ENCODE measurements at places on chromosomes 5 and 9. TPM values are rescaled to one million over a fixed set of nuclear protein-coding genes. Genes with fewer than 3 reads are reported as not detected.

The PLCXD3 gene
- 52.9 TPM for total RNA-seq

The PRLR gene
- total RNA-seq, result 1.1 TPM

The PDE6A gene
- 0.15 TPM for total RNA-seq

The SPAAR gene
- not detected for total RNA-seq

The PCDHB3 gene
- 17.7 TPM for total RNA-seq

The ADGRD2 gene
- total RNA-seq, result not detected

GRCh38 chr9:138015021-138015829, 137.6 kb downstream of the CACNA1B start:
- DNase-seq, result peak; percentile 36

GRCh38 chr5:14977058-14977685, 105.6 kb upstream of the ANKH start:
- no peak for DNase-seq

GRCh38 chr9:13281356-13282016, 2.0 kb upstream of the MPDZ start:
- DNase-seq, result no peak

DNA sequence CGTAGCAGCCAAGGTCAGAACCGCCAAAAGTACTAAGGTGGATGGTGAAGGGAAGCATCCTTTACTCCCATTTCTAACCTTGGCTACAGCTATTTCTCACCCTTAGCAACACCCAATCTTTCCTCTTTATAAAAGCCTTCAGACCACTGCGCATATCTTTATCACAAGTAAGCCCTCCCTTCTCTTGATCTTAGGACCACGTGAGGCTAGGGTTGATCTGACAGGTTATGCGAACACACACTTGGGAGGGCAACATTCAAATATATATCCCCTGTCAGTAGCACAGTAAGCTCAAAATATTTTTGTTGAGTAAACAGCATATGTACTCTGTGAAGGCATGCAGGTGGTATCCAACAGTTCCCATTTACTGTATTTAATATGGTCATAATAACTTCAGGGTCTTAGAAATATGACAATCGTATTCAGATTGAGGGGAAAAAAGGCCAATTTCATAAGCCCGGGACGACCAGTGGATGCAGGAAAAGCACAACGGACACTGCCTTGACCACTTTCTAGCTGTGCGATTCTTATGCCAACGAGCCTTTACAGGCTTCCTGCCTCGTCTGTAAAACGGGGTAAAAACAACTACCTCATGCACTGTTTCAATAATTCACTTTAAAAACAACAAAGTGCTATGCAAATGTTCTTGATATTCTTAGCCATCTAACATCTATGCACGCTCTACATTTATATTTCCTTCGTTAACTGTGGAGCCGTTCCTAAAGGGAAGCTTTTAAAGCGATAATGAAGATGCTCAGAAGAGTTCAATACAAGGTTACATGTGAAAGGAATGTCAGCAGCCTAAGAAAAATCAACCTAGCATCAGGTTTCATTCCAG, 1.3 kb downstream of the ARSB start:
- peak; percentile 50 for DNase-seq

GRCh38 chr5:78797936-78798672, 149.5 kb upstream of the LHFPL2 start:
- DNase-seq, result no peak

DNA sequence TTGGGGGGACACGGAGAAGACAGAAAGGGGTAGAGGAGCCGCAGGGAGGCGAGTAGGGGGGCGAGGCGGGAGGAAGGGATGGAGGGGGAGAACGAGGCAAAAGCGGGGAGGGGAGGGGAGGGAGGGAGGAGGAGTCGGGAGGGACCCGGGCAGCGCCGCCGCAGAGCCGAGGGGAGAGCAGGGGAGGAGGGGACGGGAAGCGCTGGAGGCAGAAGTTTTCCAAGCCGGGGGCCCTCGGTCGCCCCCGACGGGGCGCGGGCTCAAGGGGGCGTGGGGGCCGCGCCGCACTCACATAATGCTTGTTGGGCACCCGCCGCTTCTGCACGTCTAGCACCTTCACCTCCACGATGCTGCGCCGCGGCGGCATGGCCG, 353 bp downstream of the SH3PXD2B start:
- DNase-seq, result peak; percentile 84

- DNase-seq, result no peak
Observed at GRCh38 chr9:24398466-24398865, 147.2 kb downstream of the IZUMO3 start.

- no peak for DNase-seq
Observed at GRCh38 chr5:107469485-107470294, 201.0 kb downstream of the EFNA5 start.

DNA sequence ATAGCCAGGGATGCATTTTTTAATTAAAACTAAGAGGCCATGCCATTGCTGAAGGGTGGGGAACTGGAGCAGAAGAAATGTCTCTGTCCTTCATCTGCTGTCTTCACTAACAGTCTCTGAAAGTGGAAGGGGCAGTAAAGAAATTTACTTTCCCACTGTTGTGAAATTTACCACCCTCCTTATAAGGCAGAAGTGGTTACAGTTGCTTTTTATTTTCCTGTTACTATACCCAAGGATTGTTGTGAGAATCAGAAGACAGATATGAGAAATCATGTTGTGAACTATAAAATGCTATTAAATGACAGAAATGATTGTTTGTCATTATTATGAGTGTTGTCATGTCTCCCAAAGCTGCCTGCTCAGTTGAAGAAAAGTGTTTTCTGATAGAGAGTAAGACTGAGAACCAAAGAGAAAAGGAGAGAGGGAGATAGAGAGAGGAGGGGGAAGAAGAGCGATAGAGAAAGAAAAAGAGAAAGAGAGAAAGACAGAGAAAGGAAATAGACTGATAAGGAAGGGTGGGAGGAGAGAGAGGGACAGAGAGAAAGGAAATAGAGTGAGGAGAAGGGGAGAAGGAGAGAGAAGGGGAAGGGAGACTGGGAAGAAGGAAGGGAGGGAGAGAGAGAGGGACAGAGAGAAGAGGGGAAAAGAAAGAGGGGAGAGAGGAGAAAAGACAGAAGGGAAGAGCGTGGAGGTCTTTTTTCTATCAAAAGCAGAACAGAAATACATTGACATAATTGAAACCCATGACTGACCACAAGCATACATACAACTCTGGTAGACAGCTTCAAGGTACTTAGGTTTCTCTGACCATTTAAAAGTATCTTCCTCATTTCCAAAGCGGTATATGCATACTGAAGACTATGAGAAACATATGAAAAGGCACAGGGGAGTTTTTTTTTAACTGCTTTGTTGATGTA, 22.5 kb downstream of the SEC61B start:
- no peak for DNase-seq

- peak; percentile 92 for DNase-seq
Observed at GRCh38 chr9:126860077-126860756, at the start of gene ZBTB34. ZBTB34 (plus strand) TSS chr9:126860639; CDS start chr9:126879400, 18,761 bp downstream.

DNA sequence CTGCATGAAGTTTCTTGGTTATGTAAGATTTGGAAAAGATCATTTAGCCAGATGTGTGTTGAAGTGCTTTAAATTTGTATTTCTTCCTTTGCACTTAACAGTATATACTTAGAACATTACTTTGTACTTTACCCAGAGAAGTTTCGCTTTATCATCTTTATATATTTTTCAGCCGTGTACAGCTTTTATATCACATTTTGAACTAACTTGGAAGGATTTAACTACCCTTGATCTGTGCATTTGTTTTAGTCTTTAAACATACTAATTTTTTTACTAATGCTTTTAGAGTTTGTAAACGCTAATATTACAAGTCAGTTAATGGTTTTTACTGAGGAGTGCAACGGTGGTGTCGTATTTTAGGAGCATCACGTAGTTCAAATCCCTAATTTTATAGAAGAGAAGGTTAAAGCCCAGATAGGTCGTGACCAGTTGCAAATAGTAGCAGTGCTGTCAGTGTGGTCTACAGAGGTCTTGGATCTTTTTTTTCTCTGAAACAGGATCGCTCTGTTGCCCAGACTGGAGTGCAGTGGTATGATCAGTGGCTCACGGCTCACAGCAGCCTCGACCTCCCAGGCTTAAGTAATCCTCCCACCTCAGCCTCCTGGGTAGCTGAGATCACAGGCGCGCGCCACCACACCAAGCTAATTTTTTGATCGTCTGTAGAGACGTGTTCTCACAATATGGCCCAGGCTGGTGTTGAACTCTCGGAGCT, 2.0 kb downstream of the MATR3 start:
- peak; percentile 63 for DNase-seq

DNA sequence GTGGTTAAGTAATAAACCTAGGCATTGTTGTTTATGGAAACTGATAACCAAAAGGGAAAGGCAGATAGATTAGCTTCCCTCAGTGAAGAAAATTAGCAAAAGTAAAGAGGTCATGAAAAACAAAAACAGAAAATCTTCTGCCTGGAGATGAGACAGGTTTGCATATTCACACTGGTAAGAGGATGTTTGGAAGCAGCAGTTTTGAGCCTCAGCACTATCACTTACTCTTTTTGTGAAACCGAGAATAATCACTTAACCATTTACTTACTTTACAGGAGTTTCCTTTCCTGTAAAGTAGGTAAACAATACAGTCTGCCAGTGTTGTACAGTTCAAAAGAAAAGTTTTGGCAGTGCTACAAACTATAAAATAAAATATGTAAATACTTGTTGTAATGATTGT, 35.5 kb upstream of the EMB start:
- no peak for DNase-seq

- DNase-seq, result no peak
Observed at GRCh38 chr5:96297290-96297689, 135.8 kb downstream of the PCSK1 start.

DNA sequence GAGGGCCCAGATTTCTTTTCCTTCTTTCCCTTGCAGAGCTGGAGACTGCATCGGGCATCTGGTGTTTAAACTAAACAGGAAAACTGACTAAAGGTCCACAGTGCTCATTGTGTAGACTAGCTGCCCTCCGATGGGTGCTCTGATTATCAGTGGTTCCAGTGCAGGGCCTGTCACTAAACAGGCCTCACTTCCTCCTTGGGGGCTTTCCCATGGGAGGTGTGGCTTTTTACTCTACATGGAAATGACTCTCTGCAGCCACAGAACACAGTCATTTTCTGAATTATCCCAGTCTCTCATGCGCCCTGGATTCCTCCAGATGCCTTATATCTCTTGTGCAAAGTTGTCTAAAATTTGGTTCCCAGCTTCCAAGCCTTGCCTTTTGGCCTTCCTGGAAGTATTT, 199.2 kb downstream of the TRIO start:
- DNase-seq, result no peak

GRCh38 chr5:69485471-69485870, 7.1 kb upstream of the OCLN start:
- DNase-seq, result peak; percentile 20

DNA sequence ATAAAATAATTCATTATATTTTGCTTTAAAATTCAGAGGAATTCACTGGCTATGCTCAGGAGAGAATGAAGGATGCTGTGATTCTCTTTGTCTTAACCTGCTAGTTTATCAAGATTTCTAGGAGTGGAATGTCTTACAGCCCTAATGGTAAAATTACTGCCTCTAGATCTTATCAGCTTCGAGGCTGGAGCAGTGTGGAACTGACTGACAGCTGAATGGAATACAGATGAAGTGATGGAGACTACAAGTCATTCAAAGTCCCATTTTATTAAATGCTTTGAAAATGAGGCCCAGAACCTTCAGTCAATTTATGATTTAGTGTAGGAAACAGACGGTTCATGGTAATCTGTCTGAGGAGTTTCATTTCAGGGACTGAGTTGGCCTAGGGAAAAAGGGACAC, 202.1 kb downstream of the RFX3 start:
- no peak for DNase-seq

GRCh38 chr5:27845248-27845647, 806.9 kb upstream of the CDH9 start:
- DNase-seq, result no peak

DNA sequence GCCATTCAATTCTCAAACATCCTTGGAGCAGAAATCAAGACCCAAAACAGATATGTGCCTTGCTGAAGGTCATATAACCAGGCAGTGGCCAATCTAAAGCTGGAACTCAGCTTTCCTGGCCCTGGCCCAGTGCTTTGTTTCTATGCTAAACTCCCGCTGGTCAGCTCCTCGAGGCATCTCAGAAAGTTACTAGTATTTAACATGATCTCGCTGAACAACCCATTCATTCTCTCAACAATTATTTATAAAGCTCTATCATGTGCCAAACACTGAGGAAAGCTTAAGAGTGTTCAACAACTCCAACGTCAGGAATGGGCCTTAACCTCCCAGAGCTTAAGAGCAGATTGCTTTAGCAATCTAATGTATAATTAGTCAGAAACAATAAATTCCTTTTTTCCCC, 54.0 kb downstream of the FOXD1 start:
- no peak for DNase-seq

GRCh38 chr9:131677049-131677443, 62.8 kb downstream of the RAPGEF1 start:
- DNase-seq, result no peak

GRCh38 chr5:170348137-170348633, 41.0 kb downstream of the KCNMB1 start:
- no peak for DNase-seq

GRCh38 chr5:81825237-81825636, 74.3 kb upstream of the SSBP2 start:
- DNase-seq, result no peak

DNA sequence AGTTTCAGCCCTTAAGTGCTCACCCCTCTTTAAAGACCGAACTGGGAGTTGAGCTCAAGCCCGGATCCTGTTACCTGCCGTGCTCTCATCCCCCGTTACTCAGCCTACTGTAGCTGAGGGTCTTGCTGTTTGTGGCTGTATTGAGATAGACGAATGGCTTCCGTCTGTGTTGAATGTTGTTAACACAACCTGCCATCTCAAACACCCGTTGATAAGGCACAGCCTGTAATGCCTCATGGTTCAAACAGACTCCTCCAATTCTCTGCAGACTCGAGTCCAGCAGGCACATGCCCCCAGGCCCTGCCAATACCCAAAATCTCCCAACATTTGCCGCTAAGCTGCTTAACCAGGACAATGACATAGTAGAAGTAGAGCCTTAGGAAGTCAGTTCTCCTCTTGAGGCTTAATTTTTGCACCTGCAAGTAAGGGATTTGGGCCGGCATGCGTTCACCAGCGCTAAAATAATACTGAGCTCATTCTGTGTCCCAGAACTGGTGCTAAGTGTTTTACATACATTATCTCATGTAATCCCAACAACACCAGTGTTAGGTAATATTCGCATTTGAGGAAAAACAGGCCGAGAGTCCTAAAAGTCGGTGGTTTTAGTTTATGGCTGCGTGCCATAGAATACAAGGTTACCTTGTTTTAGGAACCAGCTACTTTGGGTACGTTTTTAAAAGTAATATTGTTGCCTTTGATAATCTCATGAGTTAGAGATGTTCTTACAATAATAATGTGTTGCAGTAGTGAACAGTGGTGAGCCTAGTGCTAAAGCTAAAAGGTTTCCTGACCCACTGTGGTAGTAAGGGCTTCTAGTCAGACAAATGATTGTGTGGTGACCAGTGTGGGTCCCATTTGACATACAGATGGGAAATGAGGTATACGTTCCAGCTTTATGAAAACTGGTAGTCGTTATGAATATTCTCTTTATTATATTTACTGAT, 1.5 kb upstream of the RFX3 start:
- DNase-seq, result no peak

DNA sequence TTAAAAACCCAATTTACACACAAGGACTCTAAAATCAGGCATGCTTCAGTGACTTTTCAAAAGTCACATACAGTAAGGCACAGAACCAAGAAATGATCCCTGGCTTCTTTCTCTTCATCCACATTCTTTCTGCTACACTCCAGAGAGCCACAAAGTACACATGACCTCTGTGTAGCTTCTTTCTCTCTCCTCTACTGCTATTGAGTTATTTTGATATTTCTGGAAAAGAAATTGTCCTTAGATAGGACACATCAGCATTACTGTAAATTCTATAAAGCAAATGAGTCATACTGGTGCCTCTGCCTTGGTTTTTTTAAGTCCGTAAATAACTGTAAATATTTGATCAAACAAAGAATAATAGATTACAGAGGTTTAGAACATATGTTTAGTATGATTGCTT, 96.3 kb downstream of the KIAA0825 start:
- DNase-seq, result no peak

GRCh38 chr9:16265688-16266087, 604.8 kb downstream of the BNC2 start:
- no peak for DNase-seq

Measured in endodermal cell (in vitro differentiated cells).